ENCODE measurements at places on chromosomes 7 and 10.

- DNase-seq: no peak
Measured at GRCh38 chr10:14225379-14225778, 105.3 kb downstream of the FRMD4A start.

- DNase-seq: no peak
Measured at GRCh38 chr10:64288404-64288803, 767.2 kb downstream of the REEP3 start.

GRCh38 chr10:124647421-124648130 lies 96.6 kb downstream of the FAM53B start:
- DNase-seq: no peak

GRCh38 chr7:128154504-128154903 lies 86.6 kb upstream of the LEP start:
- DNase-seq: no peak

GRCh38 chr10:122391875-122392274 lies 17.4 kb downstream of the PLEKHA1 start:
- DNase-seq: no peak

GRCh38 chr10:1048349-1048731 lies 579 bp downstream of the IDI1 start:
- no peak for DNase-seq

GRCh38 chr10:88728107-88728763 lies 22.2 kb downstream of the LIPK start:
- DNase-seq: no peak

GRCh38 chr10:27568196-27569175 lies 64.4 kb downstream of the RAB18 start:
- DNase-seq: no peak

DNA sequence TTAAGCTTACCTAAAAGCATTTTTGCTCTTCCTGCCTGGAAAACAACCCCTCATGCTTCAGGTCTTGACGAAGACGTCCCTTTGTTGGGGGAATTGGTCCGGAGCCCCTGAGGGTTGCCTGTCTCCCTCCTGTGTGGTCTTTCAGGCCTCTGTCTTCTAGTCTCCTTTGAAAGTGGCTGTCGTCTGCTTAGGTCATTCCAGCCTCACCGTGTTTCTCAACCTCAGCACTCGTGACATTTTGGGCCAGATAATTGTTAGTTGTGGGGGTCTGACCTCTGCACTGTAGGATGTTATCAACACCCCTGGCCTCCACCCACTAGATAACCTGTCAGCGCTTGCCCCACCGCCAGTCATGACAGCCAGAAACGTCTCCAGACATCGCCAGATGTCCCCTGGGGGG lies 219.1 kb downstream of the TCF7L2 start:
- DNase-seq: no peak
